Stimulated activated CD8-positive, alpha-beta memory T cell treated with anti-CD3 and anti-CD28 coated beads, Interleukin-12 subunit alpha, Interleukin-12 subunit beta, amount 100 ng/mL, for 4 hours (primary cell): ENCODE measurements at places on chromosomes 2 and 18.

GRCh38 chr2:1642993-1643619 lies 101.2 kb downstream of the PXDN start:
- DNase-seq: no peak

DNA sequence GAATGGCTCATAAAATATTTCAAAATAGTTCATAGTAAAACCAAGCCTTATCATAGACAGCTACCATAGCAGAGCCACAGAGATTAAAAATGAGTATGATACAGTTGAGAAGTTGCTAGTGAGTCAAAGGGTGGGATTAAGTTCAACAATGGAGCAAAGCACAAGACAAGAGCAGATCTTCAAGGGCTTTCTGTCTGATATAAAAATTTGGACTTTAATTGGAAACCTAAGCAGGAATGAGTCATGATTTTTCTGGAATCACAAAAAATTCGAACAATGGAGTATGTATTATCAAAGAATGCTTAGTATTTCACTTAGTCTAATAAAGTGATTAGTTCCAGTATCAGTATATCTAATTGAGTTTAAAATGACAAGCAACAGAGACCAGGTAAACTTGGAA lies 487.3 kb upstream of the NETO1 start:
- DNase-seq: no peak

- DNase-seq: no peak
Observed at GRCh38 chr2:71465356-71465755, 12.0 kb downstream of the DYSF start.

DNA sequence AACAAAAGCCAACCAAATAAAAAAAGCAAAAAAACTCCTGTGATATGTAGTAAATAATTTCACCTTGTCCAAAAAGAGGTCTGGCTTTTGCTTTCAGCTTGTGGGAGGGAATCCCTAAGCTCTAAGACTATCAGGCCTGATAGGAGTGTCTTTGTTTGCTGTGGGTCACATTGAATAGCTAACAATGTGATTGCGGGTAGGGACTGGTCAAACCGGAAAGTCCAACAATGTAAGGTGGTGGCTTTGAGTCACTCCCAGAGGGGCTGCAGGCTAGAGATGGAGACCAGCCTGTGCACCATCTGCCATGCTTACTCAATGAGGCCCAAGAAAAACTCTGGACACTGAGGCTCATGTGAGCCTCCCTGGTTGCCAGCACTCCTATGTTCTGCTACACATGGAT lies 192.9 kb downstream of the TFCP2L1 start:
- no peak for DNase-seq

DNA sequence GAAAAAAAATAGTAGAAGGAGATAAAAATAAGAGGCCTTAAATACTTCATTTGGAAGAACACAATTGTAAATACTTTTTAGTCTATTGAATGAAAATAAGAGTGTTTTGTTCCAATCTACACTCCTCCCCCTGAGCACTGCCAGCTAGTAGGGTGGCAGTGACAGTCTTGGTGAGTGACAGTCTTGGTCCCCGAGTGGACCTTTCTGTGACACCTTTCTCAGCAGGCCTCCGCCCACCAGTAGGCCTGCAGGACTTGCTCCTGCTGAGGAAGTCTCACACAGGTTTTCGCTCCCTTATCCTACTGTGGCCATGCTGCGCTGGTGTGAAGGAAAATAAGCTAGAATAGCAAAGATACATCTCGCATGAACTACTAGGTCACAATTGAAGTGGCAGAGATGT lies 666.8 kb downstream of the NR4A2 start:
- no peak for DNase-seq

- DNase-seq: no peak
Observed at GRCh38 chr2:9212010-9212635, 5.5 kb downstream of the ASAP2 start.

DNA sequence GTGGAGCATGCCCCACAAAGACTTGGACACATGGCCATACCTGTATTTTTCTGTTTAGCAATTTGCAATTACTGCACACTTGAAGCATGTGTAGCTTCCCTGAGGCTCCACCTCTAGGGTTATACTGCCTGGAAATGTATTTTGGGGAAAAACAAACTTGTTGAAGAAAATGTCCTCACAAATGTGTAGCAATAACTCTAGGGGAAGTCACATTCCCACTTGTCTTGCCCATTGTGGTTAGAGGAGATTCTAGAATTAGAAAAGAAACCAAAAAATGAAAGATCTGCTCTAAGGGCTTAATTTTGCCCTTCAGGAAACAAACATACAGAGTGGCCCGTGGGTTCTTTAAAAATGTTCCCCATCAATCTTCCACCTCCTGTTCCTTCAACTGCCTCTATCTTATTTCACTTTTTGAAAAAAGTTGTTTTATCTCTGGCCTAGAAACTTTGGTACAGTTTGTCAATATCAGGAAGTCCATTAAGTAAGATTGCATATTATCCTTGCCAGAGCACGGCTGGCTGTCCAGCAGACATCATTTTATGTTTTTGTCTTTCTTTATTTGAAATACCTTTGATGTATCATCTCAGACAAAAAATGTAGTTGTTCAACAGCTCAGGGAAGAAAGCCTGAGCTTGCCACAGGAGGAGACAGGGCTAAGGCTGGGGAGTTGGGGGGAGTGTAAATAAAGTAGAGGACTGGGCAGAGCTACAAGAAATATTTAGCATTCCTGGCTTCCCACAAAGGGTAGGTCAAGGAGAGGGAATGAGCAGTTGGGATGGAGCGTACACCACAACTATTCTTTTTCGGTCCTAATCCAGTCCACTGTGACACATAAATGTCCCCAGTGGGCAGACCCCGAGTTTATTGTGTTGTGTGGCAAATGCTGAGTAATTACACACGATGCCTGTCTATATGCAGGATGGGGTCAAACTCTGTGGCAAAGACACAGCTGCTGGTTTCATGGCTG lies 96.8 kb upstream of the CDC42EP3 start:
- no peak for DNase-seq

- no peak for DNase-seq
Observed at GRCh38 chr2:73925033-73925704, 1.5 kb upstream of the DGUOK start.

DNA sequence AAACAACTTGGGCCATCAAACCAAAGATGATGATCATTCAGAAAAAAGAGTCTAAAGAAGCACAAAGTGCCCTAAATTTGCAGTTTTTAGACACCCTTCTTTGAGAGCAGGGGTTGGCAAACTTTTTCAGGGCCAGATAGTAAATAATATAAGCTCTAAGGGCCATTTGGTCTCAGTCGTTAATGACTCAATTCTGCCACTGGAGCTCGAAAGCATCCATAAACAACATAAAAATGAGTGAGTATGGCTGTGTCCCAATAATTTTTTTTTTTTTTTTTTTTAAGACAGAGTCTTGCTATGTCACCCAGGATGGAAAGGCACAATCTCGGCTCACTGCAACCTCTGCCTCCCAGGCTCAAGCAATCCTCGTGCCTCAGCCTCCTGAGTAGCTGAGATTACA lies 152.3 kb downstream of the DTNB start:
- DNase-seq: no peak

GRCh38 chr2:75605770-75606529 lies 40.6 kb upstream of the MRPL19 start:
- DNase-seq: no peak

DNA sequence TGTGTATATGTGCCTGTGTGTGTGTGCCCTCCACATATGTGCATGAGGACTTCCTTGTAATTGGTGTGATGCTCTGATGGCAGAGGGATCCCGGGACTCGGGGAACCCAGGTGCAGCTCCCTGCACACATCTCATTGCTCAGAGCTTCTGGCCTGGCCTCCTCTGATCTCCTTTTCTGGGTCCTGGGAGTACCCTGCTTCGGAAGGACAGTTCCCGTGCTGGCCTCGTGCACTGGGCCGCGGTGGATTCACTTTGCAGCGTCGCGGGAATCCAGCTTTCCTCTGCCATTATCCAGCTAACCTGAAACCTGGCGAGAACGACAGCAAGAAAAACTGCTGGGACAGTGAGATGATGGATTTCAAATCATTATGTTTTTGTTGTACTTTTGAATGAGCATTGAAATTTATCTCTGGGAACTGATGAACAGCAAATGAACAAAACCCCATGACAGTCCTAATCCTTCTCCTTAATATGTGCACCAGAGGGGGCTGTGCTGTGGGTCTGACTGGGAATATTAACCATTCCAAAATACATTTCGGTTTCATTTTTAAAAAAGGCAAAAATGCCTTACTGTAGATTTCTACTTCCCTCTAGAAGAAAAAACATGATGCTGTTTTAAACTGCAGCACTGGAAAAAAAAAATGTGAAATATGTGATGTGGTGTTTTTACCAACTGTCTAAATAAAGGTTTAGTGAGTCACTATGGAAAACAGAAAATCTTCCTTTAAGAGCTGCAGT lies 78.2 kb downstream of the PTGR3 start:
- DNase-seq: no peak

- no peak for DNase-seq
Observed at GRCh38 chr2:8319219-8319618, 362.6 kb upstream of the ID2 start.

GRCh38 chr2:153100151-153100550 lies 378.4 kb downstream of the RPRM start:
- DNase-seq: no peak

DNA sequence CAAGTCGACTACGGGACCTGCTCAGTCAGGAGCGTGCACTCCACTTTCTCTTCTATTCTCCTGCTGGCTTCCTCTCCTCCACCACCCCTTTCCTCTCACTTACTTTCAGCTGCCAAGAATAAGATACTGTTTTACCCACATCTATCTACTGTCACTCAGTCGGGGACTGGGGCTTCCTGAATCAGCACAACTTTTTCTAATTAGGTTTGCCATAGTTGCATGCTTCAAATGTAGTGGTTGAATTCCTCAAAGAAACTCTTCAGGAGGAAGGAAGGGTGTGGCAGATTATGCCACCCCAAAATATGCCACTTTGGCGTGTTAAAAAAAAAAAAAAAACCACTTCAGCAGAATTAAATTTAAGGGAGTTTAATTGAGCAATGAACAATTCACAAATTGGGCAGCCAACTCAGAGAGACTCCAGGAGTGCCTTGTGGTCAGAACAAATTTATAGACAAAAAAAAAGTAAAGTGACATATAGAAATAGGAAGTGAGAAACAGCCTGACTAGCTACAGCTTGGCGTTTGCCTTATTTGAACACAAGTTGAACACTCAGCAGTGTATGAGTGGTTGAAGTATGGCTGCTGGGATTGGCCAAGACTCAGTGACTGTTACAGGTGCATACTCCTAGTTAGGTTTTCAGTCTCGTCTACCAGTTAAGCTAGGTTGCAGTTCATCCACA lies 32.5 kb upstream of the RMDN2 start:
- no peak for DNase-seq

- no peak for DNase-seq
Observed at GRCh38 chr2:205715831-205716525, 33.7 kb downstream of the NRP2 start.

DNA sequence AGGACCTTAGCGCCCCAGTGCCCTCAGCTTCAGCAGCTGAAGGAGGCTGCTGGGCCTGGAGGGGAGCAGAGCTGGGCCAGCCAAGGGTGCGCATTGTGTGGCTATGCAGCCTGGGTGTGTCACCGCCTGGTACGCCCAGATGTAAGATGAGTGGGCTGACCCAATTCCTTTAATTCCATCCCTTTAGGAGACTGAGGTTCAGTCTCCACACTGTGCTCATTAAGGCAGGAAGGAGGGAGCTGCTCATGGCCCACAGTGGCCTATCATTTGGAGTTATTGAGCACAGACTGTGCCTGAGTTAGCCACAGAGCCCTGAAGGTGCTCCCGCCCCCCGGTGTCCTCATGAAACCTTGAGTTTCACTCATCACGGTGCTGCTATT lies 194.1 kb upstream of the GLI2 start:
- DNase-seq: no peak

GRCh38 chr18:30970196-30970816 lies 72.2 kb downstream of the DSC3 start:
- no peak for DNase-seq

- no peak for DNase-seq
Observed at GRCh38 chr2:11022591-11023273, 111.0 kb downstream of the KCNF1 start.

GRCh38 chr2:287911-288757 lies at the start of gene ALKAL2:
Gene ALKAL2, minus strand, starts transcription at chr2:288091. Its CDS starts 256 bp downstream, at chr2:287835.
- no peak for DNase-seq

- no peak for DNase-seq
Observed at GRCh38 chr2:8243748-8244400, 438.0 kb upstream of the ID2 start.

- no peak for DNase-seq
Observed at GRCh38 chr2:112566104-112566503, 18.3 kb upstream of the CHCHD5 start.

DNA sequence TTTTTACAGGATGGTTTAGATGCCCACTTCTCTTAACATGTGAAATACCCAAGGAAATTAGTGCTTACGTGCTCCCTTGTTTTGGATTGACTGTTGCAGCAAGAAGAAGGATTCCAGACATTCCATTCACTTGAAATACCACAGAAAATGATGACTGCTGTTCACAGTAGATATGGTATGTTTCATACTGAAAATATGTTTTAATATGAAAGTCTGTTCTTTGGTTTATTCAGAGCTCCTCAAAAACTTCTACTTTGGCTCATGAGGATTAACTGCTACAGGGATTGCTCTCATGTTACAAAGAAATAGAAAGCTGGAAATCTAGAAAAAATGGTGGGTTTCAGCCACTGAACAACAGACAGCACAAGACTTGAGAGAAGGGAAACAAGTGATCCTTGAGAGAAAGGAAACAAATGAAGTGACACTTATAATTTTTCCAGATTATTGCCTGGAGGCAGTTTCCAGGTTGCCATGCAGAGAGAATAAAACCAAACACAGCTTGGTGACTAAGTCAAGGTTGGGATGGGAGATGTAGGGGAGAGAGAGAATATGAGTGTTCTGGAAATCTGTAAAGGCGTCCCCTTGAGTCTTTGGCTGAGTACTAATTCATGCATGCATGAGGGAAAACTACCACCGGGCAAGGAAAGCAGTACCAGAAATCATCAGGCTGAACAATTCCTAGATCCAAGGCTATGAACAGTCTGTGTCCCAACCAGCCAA lies 348.1 kb downstream of the CLIP4 start:
- DNase-seq: no peak

DNA sequence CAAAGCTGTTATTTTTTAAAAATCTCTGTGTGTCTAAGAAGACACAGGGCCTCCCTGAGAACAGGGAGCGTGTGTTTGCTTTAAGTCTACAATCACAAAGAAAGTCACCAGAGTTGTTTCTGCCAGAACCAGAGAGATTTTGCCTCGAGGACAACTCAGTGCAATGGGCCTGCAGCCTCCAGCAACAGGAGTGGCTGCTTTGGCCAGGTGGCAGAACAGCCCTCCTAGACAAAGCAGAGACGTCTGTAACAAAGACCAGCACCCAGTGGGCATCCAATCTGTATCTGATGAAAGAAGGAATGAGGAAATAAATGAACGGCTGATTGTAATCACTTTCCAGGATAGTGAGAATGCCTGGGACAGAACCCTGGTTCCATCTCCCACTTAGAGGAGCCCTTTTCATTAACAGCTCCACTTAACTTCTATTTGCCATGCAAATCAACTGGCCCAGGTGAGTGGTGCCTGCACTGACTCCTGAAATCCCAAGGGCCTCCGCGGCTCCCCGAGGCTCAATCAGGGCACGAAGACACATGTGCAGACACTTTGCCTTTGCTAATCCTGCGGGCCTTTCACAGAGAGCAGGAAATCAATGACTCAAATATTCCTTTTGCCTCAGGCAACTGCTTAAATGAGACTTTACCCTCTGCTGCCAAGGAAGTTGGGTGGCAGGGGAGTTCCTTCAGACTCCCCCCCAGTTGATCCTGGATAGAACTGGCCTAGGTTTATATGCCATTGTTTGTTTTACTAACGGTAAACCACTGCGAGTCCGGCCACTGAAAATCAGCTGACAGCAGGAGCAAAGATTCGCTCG lies 146.5 kb downstream of the CABLES1 start:
- DNase-seq: no peak
